Body of pancreas (tissue), 4 donors: ENCODE measurements at places on chromosomes 4 and X. TPM values are rescaled to one million over a fixed set of nuclear protein-coding genes. Genes with fewer than 3 reads are reported as not detected.
A peak's percentile ranks its signal among the peaks of the same experiment; 100 is the strongest.

DNA sequence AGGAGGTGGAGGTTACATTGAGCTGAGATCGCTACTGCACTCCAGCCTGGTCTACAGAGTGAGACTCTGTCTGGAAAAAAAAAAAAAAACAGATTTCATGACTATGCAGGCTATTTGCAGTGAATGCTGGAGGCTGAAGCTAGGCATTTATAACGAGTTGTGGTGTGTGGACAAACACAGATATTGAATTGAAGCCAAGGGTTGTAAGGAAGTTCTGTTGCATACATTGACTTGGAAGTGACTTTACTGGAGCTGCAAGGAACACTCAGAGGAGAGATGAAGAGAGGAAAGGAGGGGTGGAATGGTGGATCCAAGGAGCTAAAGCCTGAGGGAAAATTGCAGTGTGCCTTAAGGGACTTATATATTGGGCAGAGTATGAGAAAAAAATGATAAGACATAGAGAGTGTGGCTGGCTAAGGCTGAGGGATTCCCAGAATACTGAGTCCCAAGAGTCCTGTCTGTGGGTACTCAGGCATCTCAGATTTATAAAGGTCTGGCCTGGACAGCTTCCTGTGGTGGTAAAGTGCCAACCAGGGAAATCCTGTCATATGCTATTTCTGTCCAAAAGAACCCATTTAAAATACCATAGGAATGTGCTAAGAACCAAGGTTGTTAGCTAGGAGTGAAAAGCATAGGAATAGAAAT lies 87.8 kb upstream of the GUCY1A1 start:
- DNase-seq: no peak

- DNase-seq: no peak
These were observed 442.1 kb downstream of the CENPC start for GRCh38 chr4:67103001-67103747.

DNA sequence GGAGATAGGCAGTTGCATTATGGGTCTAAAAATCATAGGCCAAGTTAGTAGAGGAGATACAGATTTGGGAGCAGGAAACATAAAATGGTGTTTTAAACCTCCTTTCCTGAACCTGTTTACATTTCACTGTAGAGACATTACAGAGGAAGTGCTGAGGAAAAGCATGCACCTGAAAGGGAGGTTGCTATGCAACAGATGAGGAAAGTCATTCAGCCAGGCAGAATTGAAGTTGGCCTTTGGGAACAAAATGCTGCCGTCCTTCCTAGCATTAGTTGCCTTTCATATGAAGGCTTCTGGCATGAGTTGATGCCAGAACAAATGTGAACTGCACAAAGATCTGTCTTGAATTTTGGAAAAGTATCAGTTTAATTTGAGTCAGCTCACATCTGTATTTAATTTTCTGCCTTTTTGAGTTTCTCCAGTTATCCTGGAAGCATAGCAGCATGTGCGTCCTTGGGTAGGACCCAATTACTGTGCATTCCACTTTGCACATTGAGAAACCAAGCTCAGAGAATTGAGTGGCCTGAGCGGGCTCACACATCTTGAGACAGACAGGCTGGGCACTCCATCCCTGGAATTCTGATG lies 38.2 kb downstream of the MAGED1 start:
- peak; percentile 1 for DNase-seq

DNA sequence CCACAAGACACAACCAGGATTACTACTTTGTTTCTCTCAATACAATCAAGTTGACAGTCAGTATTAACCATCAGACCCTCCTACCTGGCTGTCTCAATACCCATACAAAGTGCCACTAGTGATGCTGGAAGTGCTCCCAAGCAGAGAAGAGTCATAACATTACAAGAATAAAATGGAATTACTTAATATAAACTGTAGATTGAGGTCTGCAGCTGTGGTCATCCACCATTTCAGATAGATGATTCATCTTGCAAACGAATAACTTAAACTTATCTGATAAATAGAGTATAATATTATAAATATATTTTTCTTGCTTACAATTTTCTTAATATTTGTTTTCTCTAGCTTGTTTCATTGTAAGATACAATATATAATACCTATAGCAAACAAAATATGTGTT lies 1034.2 kb upstream of the PCDH10 start:
- DNase-seq: no peak

DNA sequence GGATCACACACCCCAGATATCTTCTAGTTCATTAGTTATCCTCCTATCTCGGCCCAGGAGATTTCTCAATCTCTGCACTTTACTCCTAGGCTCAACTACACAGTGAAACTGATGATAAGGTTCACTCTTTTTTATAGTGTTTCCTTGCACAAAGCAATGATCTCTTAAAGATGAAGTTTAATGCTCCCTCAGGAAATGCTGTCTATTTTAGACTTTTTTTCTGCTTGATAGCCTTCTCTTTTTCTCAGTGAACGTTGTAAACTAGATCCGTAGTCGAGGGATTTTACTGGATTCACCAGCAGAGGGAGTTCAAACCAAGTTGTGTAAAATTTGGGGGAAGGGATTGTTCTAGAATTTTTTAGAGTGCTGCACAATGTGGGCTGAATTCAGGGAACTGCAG lies 269.6 kb downstream of the GBA3 start:
- DNase-seq: no peak

The SMIM43 gene
- not detected for total RNA-seq
